Endothelial cell (in vitro differentiated cells): ENCODE measurements at places on chromosomes 12 and 14.
A peak's percentile ranks its signal among the peaks of the same experiment; 100 is the strongest.

DNA sequence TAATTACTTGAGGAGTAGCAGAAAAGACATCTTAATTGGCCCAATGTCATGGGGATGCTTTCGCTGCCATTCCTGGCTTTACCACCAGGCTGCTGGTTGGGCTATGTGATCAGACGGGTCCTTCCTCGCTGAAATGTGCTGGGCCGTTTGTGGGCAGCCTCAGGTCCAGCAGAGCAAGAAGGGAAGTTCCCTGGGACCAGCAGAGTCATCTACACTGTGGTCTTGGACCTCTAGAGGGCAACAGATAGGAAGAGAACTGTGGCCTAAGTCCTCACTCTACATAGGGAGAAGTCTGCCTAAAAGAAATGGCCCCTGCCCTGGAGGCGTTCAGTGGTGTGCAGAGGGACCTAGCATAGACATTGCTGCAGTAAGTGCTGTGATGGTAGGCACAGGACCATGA, 10.9 kb downstream of the EVL start:
- peak; percentile 19 for DNase-seq

- DNase-seq = no peak
Observed at GRCh38 chr14:31336646-31337045, 83.7 kb downstream of the HEATR5A start.

GRCh38 chr12:113267621-113268020, 46.4 kb downstream of the TPCN1 start:
- no peak for DNase-seq

- DNase-seq = no peak
Observed at GRCh38 chr12:58242796-58243630, 301.6 kb downstream of the ATP23 start.

DNA sequence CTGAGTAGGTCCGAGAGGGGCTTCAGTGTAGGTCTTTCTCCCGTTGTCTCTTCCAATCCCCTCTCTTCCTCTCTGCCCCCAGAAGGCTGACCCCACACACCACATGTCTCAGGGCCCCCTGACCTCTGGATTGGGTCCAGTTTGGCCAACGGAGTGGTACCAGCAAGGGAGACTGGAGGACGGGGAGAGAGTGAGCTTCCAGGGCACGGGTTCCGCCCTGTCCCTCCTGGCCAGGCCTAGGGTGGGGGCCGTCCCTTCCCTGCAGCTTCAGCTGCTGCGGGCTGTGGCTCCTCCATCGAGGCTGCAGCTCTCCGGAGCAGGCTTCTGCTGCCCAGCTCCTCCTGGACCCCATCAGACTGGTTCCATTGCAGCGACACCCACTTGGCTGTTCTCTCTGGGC, 17.4 kb downstream of the FZD10 start:
- DNase-seq = no peak

- DNase-seq = no peak
Observed at GRCh38 chr12:95663525-95663924, 112.2 kb upstream of the USP44 start.

DNA sequence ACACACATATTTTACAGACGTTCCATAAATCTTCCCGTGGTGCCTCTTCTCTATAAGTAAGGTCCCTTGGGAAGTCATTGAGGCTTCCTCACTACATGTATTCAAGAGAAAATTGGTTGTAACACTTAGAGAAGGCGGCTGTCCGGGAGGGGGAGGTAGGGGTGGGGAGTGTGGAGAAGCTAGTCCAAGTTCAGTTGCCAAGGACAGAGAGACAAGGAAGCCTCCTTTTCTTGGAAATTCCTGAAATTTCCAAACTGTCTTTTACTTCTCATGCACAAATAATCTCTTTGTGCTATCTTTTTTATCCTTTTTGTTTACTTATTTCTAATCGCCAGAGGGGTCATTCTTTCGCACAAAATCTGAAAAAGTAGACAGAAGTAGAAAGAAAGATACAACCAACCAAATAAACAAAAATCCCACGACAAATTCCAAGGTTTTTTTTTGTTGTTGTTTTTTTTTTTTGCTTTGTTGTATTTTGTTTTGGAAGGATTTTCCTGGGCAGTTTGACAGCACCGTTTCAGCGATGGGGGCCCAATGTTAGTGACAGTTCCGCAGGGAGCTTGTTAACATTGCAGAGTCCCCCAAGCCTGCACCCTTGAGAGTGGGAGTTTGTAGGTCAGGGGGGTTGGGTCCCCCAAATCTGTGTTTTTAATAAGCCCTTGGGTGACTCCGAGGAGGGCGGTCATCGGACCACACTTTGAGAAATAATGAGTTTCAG, 45.2 kb downstream of the MAP1LC3B2 start:
- no peak for DNase-seq

DNA sequence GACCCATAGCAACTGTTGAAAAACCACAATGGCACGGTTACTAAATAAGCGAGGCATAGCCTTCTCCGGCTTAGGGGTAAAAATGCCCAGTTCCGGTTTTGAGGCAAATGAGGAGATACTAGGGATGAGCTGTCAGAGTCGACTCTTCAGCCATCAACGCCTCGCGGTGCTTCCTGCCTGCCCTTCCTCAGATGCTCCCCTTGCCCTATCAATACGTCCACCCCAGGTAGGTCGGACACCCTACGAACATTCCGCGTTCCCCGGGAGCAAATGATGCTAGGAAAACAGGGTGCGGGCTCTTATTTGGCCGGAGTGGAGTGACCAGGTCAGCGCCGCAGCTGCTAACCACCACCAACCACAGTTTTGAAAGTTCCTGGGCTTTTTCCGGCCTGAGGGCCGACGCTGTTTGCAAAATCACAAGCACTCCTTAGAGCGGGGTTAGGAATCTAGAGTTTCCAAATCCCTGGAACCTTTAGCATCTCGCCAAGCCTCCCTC, 1.2 kb downstream of the SRSF9 start:
- peak; percentile 60 for DNase-seq

- no peak for DNase-seq
Observed at GRCh38 chr12:10638728-10639127, 25.3 kb upstream of the MAGOHB start.

- no peak for DNase-seq
Observed at GRCh38 chr14:20970647-20970982, 15.3 kb downstream of the RNASE2 start.

GRCh38 chr12:67069451-67070306, 199.5 kb upstream of the CAND1 start:
- peak; percentile 57 for DNase-seq

DNA sequence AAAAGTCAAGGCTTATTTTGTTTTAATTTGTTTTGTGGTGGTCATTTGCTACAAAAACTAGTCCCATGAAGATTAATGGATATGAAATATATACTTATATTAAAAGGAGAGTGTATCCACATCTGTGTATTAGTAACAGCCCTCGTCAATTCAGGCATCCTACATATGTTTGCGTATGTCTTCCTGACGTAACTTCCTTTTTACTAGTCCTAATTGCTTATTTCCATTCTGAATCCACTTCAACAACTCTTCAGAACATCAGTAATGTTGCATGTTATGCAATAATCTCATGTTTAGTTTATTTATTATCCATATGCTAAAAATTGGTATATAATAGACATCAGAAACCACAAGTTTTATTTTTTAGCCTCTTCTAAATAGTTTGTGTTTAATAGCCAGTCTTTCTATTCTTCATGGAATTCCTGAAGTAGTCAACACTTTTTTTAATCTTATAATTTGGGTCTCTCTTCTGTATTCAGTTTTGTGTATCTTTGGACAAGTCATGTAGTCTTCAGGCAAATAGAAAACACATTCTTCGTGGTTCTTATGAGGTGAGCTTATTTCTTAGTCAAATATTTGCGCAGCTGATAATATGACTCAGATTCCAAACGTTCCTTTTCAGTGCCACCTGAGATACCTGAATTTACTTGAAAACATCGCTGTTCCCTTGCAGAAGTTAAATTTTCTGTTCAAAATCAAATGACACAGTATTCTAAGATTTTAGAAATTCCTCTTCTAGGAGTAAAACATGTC, 268.6 kb downstream of the CCDC59 start:
- no peak for DNase-seq

DNA sequence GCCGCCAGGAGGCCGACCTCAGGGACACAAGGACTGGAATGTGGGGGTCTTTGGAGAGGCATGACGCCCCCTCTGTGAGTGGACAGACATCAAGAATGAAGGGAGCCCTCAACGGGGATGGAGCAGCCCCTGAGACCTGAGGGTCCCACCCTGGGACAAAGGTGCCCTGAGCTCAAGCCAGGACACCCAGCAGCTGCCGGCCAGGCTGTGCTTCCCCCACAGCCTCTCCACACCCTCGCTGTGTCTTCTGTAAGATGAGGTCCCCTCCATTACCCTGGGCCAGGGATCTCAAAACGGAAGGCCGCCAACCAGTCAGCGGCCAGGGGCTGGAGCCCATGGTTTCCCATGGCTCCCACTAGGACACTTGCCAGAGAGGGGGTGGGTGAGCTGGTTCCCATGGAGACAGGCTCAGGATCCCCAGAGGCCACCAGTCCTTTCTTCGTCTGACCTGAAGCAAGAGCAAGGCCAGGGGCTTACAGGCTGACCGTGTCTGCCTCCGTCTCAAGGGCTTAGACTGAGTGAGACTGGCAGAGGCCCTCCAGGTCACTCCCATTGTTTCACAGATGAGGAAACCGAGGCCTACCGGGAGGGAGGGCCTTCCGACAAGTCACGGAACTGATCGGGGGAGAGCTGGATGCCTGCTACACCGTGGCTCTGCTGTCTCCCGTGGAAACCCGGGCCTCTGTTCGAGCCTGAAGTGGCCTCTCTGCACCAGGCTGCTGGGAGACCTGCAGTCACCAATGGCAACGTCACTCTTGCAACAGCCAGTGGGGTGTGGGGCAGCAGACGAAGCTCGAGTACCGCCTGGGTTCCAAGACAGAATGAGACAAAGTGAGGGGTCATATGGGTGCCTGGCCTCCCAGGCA, 91.7 kb upstream of the DIO3 start:
- no peak for DNase-seq

DNA sequence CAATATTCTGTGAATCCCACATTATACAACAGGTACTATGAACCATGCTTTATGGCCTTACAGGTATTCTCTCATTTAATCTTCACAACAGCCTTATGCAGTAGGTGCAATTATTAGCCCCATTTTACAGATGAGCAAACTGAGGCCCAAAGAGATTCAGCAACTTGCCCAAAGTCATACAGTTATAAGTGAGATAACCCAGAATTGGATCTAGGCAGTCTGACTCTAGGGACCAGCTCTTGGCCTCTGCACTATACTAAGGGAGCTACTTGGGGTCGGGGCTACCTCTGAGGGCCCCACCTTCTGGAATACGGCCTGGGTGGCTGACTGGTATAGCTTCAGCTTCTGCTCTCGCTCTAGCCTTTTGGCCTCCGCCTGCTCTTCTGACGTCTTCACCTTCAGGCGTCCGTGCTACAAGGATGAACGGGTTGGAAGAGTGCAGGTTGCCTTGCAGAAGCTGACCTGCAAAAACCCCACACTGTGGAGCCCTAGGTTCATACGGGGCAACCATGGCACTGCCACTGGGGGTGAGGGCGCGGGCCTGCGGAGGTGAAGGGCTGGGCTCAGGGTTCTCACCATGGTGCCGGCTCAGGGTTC, 762 bp downstream of the RABGGTA start:
- DNase-seq = no peak

DNA sequence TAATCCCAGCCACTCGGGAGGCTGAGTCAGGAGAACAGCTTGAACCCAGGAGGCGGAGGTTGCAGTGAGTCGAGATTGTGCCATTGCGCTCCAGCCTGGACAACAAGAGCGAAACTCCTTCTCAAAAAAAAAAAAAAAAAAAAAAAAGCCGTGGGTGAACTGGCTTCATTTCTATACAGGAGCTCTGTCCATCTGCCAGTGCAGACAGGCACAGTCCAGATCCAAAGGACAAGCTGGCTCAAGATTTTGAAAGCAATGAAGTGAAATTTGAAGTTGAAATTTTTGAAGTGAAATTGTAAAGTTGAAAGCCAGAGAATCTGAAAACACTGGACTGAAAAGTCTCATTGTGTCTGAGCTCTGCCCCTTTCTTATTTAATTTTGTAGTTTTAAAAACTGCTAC, 134.7 kb downstream of the CALM1 start:
- DNase-seq = no peak

GRCh38 chr14:67493092-67493717, 4.7 kb upstream of the TMEM229B start:
- DNase-seq = no peak

- peak; percentile 33 for DNase-seq
Observed at GRCh38 chr14:26204728-26205479, 392.9 kb downstream of the NOVA1 start.

GRCh38 chr14:104657101-104657524, 32.3 kb upstream of the INF2 start:
- DNase-seq = no peak

DNA sequence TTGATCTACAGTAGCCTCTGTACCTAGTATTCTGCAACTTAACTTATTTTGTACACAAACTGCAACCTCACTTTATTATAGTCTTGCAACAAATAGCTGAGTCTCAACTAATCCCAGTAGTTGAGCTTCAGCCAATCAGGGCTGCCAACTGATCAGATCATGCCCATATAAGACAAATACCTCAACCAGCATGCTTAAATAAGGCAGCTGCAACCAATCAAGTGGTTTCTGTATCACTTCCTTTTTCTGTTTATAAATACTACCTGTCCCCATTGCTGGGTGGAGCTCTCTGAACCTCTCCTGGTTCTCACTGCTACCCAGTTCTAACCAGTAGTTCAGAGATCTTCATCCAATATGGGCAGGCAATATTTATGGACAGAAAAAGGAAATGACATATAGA, 248.5 kb upstream of the FBXO33 start:
- no peak for DNase-seq

DNA sequence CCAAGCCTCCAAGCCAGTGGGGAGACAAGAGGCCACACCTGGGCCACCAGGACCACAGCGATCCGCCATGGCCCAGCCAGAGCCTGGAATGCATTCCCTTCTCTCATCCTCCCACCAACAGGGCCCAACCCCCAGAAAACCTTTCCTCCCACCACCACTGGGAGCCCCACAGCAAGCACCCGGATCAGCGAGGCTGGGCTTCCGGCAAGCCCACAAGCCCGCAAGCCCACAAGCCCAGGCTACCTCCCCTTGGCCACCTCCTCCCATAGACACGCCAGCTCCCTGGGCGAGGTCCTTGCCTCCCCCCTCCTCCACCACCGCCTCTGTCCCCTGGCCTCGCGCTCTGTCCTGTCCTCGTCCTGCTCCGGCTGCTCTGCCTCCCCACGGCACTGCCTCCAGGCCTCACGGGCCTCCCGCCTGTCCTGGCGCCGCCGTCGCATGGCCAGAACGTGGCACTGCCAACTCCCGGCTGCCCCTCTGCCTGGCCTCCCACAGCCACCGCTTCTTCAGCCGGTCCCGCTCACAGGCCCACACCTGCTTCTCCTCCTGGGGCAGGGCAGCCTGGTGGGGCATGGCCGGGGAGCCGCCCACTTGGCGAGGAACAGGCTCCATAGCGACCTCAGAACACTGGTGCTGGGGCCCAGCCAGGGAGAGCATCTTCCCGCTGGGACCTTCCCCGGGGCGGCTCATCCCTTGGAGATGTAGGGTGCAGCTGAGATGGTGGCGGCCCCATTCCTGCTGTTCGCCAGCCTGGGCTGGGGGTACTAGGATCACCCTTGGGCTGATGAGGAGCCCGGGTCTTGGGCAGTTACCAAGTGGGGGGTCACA, 5.6 kb downstream of the CDK2AP1 start:
- no peak for DNase-seq

- DNase-seq = no peak
Observed at GRCh38 chr12:58728397-58728796, 191.9 kb downstream of the LRIG3 start.

- DNase-seq = no peak
Observed at GRCh38 chr14:51449681-51450080, 202.0 kb upstream of the FRMD6 start.

GRCh38 chr12:106645074-106645421, 62.2 kb downstream of the RFX4 start:
- no peak for DNase-seq
